Right ventricle myocardium inferior (tissue), 1 donor: ENCODE measurements at places on chromosomes 6 and 20.

DNA sequence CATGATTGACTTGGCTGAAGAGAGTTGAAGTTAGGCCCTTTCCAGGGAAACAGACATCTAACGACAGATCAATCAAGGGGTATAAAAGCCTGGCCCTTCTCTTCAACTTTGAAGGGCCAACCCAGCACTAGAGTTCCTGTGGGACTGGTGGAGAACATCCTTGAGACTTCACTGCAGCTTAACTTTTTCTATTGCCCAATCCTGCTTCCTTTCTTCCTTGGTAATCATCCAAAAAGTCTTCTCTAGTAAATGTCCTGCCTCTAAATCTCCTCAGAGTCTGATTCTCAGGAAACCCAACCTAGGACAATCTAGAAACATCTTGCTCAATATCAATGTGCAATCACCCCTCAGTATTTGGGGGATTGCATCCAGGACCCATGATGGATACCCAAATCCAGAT lies 1.9 kb downstream of the MKKS start:
- no peak for DNase-seq

DNA sequence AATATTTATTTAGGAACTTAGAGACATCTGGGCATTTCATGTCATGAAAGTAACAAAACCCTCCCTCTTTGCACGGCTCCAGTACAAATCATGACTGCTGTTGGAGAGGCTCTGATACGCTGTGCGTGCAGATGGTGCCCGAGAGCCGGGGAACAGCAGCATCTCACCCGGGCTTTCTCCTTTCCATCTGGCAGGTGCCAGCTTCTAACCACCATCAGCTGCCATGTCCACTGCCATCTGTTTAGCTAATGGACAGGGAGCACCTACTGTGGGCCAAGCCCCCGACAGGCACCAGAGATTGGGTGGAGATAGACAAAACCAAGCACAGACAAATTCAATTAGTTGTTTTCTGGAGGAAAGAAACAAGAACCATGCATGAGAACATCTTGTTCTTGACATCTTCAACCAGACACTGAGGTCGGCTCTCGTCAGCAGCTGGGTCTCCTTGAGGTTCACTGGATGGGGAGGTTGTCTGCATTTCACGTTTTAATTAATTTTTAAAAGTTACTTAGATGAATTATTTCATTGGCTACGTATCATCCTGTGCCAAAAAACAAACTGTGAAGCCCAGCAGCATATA lies 323.7 kb downstream of the THBS2 start:
- DNase-seq: no peak

GRCh38 chr6:40782355-40782754 lies 195.2 kb upstream of the LRFN2 start:
- no peak for DNase-seq

- no peak for DNase-seq
Observed at GRCh38 chr6:143707697-143708096, 29.9 kb downstream of the PHACTR2 start.

GRCh38 chr20:40506537-40506939 lies 182.5 kb downstream of the MAFB start:
- DNase-seq: peak; percentile 97

GRCh38 chr6:21949211-21949801 lies 347.5 kb downstream of the PRL start:
- DNase-seq: no peak

- DNase-seq: no peak
Observed at GRCh38 chr6:46265373-46265772, 94.6 kb upstream of the ENPP5 start.

DNA sequence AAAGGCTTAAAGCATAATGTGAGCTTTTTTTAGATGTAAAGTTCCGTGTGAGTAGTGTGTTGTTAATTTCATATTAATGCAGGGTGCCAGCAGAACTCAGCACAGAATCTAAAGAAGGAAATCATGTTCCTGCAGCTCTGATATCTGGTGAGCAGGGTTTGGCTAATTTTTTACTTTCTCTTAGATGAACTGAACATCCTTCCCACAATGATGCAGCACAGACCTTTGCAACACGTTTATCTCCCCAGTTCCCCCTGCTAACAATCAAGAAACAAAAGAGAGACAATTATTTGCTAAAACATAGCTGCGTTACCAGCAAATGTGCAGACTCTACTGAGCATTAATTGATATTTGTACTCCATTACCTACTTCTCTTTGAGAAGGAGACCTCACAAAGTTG lies 39.1 kb upstream of the ATXN1 start:
- no peak for DNase-seq

DNA sequence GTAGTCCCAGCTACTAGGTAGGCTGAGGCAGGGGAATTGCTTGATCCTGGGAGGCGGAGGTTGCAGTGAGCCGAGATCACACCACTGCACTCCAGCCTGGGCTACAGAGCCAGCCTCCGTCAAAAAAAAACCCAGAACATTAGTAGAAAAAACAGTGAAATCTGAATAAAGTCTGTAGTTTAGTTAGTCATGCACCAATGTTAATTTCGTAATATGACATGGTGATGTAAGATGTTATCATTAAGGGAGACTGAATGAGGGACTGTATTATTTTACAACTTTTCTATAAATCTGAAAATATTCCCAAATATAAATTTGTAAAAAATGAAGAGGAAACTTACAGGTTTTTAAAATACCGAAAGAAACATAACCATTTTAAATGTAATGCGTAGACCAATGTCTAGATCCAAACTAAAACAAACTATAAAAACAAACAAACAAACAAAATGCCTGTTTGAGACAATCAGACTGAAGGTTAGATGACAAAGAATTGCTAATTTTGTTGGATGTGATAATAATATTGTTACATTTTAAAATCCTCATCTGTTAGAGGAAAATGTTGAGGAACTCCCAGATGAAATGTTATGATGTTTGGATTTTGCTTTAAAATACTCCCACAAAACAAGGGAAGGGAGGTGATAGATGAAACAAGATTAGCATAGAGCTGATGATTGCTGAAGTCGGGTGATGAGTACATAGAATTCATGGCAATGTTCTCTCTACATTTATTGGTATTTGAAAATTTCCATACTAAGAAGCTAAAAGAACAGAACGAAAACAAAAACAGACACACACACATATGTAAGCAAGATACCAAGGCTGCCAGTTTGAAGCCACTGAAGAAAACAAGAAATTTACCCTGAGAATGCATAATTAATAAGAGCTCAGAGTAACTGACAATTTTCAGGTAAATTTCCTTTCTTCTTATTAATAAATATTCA lies 1.8 kb downstream of the GSTA4 start:
- DNase-seq: no peak
